Activated naive CD8-positive, alpha-beta T cell treated with anti-CD3 and anti-CD28 coated beads for 36 hours (primary cell): ENCODE measurements at places on chromosomes 4 and X. TPM values are rescaled to one million over a fixed set of nuclear protein-coding genes. Genes with fewer than 3 reads are reported as not detected.

The RNF175 gene
- not detected for total RNA-seq

The BEX5 gene
- 4.5 TPM for total RNA-seq

The ACE2 gene
- 0.10 TPM for total RNA-seq

The NPNT gene
- total RNA-seq = not detected

The PAGE2B gene
- total RNA-seq = 0.56 TPM

The VSIG1 gene
- 1.0 TPM for total RNA-seq

The HGFAC gene
- not detected for total RNA-seq

The MAMLD1 gene
- total RNA-seq = 0.91 TPM

The ADAM29 gene
- not detected for total RNA-seq

The RAB40AL gene
- total RNA-seq = not detected

The POU4F2 gene
- total RNA-seq = not detected

The VCX3A gene
- total RNA-seq = not detected

The MSX1 gene
- 0.10 TPM for total RNA-seq

The DUX4 gene
- total RNA-seq = not detected

The GLUD2 gene
- 0.21 TPM for total RNA-seq

The SRPX2 gene
- not detected for total RNA-seq

The TMEM47 gene
- total RNA-seq = not detected

The NOX1 gene
- not detected for total RNA-seq

The SPANXC gene
- total RNA-seq = not detected

The CENPVL2 gene
- total RNA-seq = not detected

The TASL gene
- 3.1 TPM for total RNA-seq

The SPANXN3 gene
- total RNA-seq = not detected

The RNF150 gene
- total RNA-seq = 0.08 TPM

The NLGN4X gene
- total RNA-seq = not detected

The LRP2BP gene
- total RNA-seq = 0.41 TPM

The PPBP gene
- not detected for total RNA-seq

The PRR32 gene
- total RNA-seq = not detected

The OPHN1 gene
- not detected for total RNA-seq

The ODAM gene
- total RNA-seq = not detected

The GALNT7 gene
- 14.3 TPM for total RNA-seq

The EMCN gene
- total RNA-seq = not detected

The GAGE12C gene
- not detected for total RNA-seq

The BGN gene
- total RNA-seq = not detected

The TMEM35A gene
- total RNA-seq = not detected

The NIPAL1 gene
- 2.9 TPM for total RNA-seq
